ENCODE measurements at places on chromosomes 12 and 14.
A peak's percentile ranks its signal among the peaks of the same experiment; 100 is the strongest.

GRCh38 chr14:68470361-68470760 is 322.5 kb downstream of the ZFP36L1 start:
- no peak for ATAC-seq

GRCh38 chr12:126551869-126552268 is 1486.6 kb downstream of the AACS start:
- no peak for ATAC-seq

GRCh38 chr12:80709811-80710726 is 2.6 kb downstream of the MYF6 start:
- no peak for ATAC-seq

DNA sequence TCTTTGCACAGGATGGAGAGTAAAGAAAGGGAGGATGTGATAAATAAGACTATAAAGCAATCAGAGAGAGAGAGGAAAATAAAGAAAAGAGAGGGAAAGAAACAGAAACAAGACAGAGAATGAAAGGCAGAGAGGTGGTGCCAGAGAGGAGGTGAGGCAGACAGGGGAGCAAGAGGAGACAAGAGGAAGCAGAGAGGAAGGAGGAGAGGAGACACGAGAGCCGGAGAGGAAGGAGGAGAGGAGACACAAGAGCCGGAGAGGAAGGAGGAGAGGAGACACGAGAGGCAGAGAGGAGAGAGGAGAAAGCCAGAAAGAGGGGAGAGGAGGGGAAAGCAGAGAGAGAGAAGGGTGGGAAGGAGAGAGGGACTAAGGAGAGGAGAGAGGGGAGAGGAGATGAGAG is 125.2 kb downstream of the PAPOLA start:
- no peak for ATAC-seq

GRCh38 chr12:83265808-83266207 is 579.1 kb downstream of the TMTC2 start:
- no peak for ATAC-seq

GRCh38 chr12:38153737-38154061 is 162.9 kb upstream of the ALG10B start:
- no peak for ATAC-seq

- ATAC-seq = no peak
These were observed 44.4 kb downstream of the AMN start for GRCh38 chr14:102966681-102967505.

DNA sequence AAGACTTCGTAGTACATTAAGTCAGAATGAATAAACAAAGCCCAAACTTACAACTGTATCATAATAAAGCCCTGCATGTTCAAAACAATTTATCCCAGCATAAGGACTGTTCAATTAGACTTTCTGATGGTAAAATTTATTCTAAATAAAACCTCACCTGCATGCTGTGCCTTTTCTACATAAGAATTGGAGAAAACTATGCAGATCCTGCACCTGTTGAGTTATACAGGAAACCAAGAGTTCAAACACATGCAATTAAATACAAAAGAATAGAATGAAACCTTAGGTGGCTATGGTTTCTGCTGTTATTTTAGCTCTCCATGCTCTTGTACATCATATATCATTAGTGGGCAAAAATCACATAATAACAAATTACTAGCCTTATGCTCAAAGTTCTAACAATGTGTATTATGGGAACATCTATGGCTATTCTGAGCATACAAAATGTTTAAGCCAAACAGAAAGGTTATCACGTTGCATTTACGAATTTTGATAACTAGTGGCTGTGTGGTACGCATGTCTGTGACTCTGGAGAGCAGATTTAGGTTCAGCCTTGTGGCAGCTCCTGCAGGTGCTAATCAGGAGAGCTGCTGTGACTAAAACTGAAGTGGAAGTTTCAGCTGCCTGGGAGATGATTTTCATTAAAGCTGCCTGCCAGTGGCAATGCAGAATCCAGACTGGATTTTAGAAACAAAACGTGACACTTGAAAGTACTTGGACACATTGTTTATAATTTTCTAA is 36.1 kb upstream of the LRFN5 start:
- ATAC-seq = no peak

GRCh38 chr12:53231921-53232645 is at the start of gene RARG:
Gene RARG (minus strand): TSS chr12:53232209. CDS start chr12:53227545, 4,664 bp downstream.
- ATAC-seq = peak; percentile 67

DNA sequence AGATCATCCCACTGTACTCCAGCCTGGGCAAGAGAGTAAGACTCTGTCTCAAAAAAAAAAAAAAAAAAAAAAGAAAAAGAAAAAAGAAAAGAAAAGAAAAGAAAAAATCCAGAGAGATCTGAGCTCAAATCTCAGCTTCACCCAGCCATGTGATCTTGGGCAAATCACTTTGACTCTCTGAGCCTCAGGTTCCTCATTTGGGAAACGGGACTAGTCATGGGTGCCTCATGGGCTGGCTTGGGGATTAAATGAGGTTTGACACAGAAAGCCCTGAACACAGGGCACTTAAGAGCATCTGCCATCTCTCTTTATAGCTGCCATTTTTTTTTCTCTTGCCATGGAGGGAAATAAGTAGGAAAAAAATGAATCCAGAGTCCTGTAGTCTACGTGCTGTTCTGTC is 86.2 kb upstream of the MYL2 start:
- ATAC-seq = no peak

DNA sequence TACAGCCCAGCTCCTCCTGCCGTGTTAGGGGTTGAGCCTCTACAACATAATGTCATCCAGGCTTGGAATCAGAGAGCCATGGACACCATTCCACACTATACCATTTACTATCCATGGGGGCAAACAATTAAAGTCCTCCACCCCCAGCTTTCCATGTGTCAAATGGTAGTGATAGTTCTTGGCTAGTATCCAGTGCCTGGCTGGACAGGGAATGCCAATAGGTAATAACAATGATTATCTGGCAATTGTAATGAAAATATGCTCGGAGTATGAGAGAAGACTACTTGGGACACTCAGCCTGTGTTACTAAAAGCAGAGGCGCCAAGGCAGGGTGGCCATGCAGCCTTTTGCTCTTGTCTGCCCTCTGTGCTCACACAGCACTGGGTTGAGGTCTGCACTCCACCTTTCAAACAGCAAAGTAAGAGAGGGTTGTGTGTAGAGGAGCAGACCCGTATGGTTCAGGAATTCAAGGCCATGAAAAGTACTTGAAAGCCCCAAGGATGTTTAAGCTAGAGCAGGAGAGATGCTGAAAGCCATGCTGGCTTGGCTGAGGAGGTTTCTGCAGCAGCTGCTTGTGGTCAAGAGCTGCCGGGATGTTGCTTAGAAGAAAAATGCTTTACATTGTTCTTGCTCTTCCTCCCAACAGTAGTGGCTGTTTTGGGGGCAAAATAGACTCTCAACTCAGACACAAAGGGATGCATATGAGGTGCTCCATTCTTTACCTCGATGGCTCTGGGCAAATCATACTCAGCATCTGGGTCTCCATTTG is 10.6 kb downstream of the SERPINA3 start:
- ATAC-seq = no peak

- no peak for ATAC-seq
These were observed 2.4 kb downstream of the DHH start for GRCh38 chr12:49092086-49092815.

DNA sequence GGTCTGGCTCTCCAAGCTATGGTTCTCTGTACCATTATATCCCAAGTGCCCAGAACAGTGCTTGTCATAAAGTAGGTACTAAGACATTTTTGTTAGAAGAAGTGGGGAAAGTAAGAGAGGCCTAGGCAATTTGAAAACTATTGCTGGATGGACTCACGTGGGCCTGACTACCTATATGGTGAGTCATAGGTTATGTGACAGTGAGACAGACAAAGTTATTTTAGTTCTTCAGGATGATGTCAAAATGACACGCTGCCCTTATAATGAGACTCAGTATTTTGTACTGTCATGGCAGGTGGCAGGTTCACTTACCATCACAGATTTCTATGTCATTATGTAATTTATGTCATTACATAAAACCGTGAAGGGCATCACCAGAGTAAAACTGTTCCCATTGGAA is 53.1 kb downstream of the PARP11 start:
- ATAC-seq = no peak

DNA sequence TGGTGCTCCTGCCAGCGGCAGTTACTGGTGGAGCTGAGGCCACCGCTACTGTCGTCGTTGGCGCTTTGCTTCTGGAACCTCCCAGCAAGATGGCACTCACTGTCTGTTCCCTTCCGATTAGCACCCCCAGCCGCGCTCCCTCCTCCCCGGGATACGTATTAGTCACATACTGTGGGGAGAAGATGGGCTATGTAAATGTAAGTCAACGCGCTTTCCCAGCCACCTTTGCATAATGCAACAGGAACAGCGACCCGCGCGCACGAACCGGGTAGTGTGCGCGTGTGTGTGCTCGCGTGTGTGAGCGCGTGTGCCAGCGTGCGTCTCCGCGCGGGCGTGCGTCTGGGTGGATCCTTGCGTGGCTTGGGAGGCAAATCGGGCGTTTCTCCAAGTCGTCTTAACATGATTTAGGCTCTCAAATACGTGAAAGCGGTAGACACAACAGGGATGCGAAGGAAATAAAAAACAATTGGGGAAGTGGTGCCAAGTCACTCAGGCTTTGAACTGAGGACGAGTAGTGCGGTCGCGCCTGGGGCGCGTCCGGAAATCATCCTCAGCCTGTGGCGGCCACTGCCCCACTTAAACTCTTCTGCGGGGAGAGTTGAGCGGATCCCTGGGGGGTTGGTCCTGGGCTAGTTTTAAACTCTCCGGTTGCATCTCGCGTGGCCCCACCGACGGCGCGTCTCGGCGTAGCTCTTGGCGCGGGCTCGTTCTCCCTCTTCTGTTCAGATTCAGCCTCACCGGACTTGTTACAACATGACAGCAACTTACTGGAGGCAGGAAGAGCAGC is 1.8 kb downstream of the FLRT2 start:
- peak; percentile 50 for ATAC-seq

DNA sequence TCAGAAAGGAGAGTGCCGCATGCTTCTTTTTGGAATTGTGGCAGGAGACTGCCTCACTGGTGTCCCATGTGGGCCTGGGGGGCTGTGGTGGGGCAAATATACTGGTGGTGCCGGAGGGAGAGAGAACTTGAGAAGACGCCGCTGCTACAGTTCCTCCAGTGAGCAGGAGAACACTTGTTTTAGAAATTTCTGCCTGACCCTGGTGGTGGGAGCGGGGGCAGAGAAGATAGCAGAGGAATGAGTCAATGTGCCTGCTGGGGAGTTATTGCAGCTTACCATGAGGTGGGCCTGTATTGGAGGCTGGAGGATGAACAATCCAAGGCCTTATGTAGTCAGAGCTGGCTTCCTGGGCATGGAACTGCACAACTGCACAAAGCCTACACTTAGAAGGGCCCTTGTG is 211.8 kb downstream of the SNAPC1 start:
- ATAC-seq = no peak

- ATAC-seq = peak; percentile 55
These were observed 45.9 kb downstream of the TSPAN9 start for GRCh38 chr12:3122841-3123678.

- ATAC-seq = no peak
These were observed 109.0 kb upstream of the SLC35F4 start for GRCh38 chr14:57974896-57975295.

DNA sequence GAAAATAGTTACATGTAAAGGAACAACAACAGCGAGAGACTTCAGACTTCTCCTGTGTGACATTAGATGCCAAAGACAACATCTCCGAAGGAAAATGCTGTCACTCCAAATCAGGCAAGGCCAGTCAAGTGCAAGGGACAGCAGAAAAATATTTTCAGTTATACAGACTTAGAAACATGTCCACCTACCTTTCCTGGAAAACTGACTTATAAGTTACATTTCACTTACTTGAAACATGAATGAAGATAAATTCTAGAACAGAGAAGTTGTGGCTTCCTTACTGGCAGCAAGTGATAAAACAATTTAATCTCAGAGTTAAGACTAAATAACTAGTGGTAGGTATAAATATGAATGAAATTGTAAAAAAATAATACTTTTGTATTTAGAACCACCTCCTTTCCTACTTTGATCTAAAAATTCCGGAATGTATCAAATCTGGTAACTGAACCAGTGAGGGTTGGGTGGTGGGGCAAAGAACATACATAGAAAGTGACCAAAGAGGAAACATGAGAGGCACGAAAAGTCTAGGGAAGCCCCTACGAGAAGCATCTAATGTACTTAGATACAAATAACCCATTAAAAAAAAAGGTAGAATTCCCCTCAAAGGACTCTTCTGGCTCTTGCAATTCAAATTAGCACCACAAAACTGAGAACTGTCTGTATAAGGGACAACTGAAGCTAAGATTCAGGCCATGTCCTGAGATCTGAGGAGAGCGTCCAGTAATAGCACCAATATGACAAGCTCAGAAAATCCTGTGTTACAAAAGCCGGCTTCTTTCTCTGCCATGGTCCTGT is 21.2 kb downstream of the MTHFD1 start:
- no peak for ATAC-seq

- no peak for ATAC-seq
These were observed 48.2 kb downstream of the IQSEC3 start for GRCh38 chr12:114626-115211.

DNA sequence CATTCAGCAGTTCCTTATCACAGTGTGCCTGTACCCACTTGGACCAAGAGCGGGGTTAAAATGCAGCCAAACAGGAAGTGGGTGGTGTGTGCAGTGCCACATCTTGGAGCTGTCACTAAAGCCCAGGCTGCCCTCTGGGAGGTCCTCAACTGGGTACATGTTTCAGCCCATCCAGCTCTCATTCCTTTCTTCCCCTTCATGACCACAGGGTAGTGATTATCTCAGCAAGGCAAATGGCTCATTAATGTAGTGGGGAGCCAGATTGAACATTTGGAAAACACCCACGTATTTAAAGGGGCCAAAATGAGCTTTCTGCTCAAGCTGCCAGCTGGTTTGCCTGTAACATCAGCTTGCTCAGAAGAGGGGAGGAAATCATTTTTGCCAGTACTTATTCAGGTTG is 210.8 kb upstream of the BTG1 start:
- no peak for ATAC-seq

Measured in esophagus mucosa (tissue), 1 donor.